ENCODE measurements at places on chromosomes 3 and 15.

GRCh38 chr3:172038798-172039435, 461 bp upstream of the FNDC3B start:
- DNase-seq: no peak

GRCh38 chr15:41513506-41514227, at the start of gene LTK:
Gene LTK (minus strand): TSS chr15:41513827. CDS start chr15:41513709, 118 bp downstream.
- DNase-seq: no peak

- DNase-seq: no peak
These were observed 72.3 kb downstream of the PIAS1 start for GRCh38 chr15:68126396-68126795.

GRCh38 chr3:153330901-153331300, 168.9 kb downstream of the RAP2B start:
- DNase-seq: no peak

DNA sequence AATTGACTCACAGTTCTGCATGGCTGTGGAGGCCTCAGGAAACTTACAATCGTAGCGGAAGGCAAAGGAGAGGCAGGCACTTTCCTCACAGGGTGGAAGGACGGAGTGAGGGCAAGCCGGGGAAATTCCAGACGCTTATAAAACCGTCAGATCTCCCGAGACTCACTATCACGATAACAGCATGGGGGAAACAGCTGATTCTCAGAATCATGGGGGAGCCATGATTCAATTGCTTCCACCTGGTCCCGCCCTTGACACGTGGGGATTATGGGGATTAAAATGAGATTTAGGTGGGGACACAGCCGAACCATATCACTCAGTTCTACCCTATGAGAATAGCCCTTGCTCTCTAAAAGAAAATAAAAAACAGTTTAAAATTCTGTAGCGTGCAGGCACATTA, 13.4 kb upstream of the SYNPR start:
- DNase-seq: no peak

DNA sequence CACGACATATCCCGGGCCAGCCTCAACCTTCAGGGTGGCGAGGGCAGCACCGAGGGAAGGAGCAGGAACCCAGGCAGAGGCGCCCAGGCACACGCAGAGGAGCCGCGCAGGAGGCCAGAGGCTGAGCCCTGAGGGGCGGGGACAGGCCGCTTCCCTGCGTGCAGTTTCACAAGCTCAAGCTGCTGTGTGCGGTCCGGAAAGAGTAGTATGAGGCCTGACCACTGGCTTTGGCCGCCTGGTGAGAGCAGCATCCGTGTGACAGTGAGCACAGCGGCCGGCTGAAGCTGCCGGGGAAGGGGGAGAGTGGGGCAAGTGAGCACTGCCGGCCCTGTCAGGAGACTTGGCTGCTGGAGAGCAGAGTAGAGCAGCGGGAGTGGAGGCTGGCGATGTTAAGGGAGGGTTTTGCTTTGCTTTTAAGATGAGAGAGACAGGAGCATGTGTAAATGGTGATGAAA, 8.7 kb downstream of the ZDHHC19 start:
- DNase-seq: no peak

DNA sequence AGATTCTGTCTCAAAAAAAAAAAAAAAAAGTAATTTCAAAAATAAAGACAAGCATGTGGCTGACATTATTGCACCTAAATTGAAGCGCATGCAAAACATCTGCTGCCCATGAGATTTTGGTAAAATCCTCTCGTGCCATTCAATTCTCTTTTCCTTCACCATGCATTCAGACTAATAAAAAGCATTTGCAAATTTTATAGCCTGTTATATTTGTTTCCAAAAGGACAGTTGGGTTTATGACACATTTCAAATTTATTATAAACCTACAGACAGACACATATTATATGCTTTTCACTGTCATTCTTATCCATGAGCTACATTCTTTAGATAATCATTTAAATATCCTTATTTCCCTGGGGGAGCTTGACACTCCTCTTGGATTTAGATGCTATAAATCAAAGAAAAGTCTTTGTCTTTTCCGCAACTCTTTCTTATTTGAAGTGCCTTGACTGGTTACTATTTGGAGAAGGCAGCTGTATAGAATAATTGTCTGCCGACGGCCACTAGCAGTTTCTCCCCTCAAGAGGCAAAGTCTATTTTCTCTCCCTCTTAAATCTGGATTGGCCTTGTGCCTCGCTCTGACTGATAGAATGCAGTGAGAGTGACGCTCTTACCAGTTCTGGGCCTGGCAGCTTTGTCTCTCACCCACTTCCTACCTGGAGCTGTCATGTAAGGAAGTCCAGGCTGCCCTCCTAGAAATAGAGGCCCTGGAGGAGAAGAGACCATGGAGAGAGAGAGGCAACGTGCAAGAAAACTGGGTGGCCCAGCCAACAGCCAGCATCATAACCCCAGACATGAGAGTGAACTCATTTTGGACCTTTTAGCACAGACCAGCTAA, 6.8 kb upstream of the LRIG1 start:
- DNase-seq: no peak

- no peak for DNase-seq
These were observed 1029.8 kb downstream of the ROBO1 start for GRCh38 chr3:78737988-78738387.

- DNase-seq: no peak
These were observed 109.6 kb upstream of the ARHGEF3 start for GRCh38 chr3:56911363-56911762.

DNA sequence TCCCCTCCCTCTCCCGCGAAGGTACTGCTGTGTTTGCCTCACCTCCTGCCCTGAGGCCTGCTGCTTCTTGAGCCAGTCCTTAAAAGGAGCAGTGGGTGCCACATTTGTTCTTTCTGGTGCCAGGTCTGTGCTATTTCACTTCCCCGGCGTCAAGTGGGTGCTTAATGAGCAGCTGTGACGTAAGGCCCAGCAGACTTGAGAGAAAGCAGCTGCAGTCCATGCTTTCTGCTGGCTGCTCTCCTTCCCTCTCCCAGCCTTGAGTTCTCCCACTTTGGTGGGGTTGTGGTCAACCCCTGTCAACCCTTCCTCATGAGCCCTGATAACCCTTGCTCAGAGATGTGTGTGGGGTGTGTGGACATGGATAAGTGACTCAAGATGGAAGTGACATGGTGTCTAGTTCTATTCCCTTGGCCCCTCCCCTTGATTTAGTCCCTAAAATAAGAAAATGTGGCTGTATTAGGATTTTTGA, 6.9 kb downstream of the INAFM2 start:
- no peak for DNase-seq

DNA sequence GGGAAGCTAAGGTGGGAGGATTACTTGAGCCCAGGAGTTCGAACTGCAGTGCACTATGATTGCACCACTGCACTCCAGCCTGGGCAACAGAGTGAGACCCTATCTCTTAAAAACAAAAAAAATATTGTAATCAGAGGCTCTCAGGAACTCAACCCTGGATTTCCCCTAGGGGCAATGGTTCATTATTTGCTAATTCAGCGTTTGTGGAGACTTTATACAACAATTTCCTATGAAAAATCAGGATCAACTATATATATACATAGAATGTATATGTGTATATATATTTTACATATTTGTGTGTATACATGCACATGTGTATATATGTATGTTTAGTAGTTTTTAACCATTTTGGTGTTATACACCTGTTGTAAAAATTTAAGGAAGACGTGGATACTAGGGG, 463.1 kb downstream of the FHIT start:
- no peak for DNase-seq

- DNase-seq: no peak
These were observed 55.6 kb downstream of the LHFPL4 start for GRCh38 chr3:9497821-9498565.

- DNase-seq: no peak
These were observed 218.7 kb upstream of the MDFIC2 start for GRCh38 chr3:70531063-70531657.

DNA sequence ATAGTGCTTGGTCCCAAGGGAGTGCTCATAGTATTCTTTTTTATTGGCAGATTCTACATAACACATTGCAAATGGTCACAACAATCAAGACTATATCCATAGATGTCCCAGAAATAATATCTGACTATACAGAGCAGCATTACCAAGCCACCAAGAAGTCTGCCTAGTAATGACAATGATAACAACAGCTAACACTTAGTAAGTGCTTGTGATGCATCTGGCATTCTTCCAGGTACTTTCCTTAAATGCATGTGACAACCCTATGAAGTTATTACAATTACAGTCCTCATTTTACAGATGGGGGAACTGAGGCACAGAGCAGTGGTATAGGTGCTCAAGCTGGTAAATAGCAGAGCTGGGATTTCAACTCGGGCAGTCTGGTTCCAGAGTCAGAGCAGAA, 49.6 kb upstream of the ICE2 start:
- no peak for DNase-seq

- DNase-seq: no peak
These were observed 116.0 kb upstream of the RBMS3 start for GRCh38 chr3:29164825-29165224.

DNA sequence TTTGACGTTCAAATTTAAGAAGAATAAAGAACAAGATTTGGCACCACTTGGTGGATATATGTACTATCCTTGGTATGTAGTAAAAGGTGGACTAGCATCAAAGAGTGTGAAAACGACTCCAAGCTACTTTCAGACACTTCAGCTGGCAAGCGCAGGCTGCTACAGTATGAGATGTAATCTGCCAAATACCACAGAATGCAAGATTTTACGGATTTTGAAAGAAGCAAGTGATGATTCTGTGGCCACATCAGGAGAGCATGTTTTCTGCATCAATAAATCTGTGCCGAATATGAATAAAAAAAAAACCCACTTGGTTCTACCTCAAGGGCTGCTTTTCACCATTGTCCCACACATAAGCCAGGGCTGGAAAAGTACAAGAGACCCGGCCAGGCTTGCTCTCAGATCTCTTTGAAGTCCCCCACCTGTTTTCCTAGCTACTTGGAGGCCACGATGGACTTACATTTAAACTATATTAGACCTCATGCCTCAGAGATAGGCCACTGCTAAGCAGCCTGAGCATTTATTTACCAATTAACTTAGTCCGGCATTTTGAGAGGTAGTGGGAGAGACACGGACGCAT, 37.4 kb downstream of the MYO1E start:
- no peak for DNase-seq

- no peak for DNase-seq
These were observed 25.6 kb upstream of the EIF4A2 start for GRCh38 chr3:186757686-186758220.

DNA sequence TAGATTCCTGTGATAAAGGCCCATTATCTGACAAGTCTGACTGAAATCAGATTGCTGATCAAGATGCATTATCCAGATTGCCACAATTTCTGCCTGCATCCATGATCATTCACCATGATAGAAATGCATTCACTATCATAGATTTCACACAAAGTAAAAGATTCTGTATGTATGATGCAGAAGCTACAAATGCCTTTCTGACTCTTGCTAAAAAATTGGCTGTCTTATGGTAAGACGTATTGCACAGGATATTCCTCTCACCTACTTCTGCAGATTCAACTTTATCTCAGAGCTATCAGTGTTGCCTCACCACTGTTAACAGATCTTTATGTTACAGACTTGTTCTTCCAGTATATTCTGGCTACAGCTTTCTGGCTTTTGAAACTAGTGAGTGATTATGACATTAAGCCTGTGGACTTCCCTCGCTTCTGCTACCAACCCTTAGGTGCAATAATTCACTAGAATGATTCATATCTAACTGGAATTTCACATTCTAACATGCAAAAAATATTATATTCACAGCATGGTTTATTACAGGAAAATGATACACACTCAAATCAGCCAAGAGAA, 955.3 kb downstream of the EPHA3 start:
- DNase-seq: no peak

DNA sequence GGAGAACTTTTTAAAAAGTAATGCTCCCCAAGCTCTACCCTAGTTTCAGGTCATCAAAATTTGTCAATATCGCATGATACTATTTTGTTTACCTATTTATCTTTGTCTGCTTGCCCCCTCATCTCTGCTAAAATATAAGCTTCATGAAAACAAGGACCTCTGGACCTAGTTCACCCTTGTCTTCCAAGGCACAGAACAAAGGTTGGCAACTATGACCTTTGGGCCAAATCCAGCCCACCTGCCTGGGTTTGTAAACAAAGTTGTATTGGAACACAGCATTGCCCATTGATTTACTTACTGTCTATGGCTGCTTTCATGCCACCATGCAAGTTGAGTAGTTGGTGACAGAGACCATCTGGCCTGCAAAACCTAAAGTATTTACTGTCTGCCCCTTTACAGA, 462.2 kb upstream of the SUCLG2 start:
- no peak for DNase-seq

- DNase-seq: peak; percentile 37
These were observed 175.7 kb upstream of the KBTBD8 start for GRCh38 chr3:66822186-66823008.

GRCh38 chr3:134079111-134079547, 49.4 kb upstream of the SLCO2A1 start:
- no peak for DNase-seq

DNA sequence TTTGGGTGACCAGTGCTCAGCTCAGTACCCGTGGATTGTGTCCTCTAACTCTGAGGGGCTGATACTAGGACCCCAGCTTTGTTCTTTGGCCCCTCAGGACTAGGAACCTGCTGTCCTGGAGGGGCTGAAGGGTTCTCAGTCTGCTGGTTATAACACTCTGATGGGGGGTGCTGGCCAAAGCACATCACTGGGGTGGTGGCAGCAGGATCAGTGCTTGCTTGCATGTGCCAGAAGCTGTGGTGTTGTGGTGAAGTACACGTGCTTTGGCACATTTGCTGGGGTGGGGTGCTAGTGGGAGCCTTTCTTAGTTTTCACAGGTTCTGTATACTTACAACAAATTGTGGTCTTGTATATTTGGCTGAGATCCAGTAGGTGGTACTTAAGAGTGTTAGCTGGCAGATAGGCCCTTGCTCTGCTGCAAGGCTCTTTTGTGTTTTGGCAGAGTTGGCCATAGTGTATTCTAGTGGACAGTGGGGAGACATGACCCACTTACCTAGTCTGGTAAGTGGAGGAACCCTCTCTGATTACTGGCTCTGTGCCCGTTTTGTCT, 344.3 kb downstream of the EDEM1 start:
- no peak for DNase-seq

GRCh38 chr3:112497897-112498548, 1.2 kb downstream of the BTLA start:
- no peak for DNase-seq

GRCh38 chr3:73459711-73460110, 165.0 kb downstream of the PDZRN3 start:
- DNase-seq: no peak

DNA sequence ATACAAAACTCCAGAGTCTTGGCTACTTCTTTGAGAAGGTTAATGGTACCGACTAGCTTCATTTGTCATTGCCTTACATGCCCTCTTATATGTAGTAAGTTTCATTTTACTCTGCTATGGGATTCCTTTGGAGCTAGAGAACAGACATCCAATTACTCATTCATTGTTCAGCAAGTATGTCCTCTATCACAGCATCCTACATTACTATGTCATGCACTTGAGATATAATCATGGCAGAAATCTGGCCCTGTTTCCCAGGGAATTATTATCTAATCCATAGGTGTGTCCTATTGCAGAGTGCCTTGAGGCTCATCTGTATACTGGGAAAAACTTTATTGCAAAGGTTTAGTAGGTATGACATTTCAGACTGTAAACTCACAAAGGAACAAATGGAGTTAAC, 333.1 kb upstream of the NECTIN3 start:
- DNase-seq: no peak
